GM23248 (cell line): ENCODE measurements at places on chromosomes 12 and 14. TPM values are rescaled to one million over a fixed set of nuclear protein-coding genes. Genes with fewer than 3 reads are reported as not detected.

BATF gene
- not detected in 2 replicates for total RNA-seq

PRKAB1 gene
- 16.6 and 19.2 TPM in 2 replicates for total RNA-seq

DENR gene
- 42.2 and 48.6 TPM in 2 replicates for total RNA-seq

MIPOL1 gene
- total RNA-seq, result 5.8 and 5.9 TPM in 2 replicates

TUBA1A gene
- total RNA-seq, result 628 and 639 TPM in 2 replicates

PDZRN4 gene
- not detected in 2 replicates for total RNA-seq

NKX2-1 gene
- not detected in 2 replicates for total RNA-seq

DBX2 gene
- not detected in 2 replicates for total RNA-seq

FAM90A1 gene
- not detected in 2 replicates for total RNA-seq

HSPA2 gene
- total RNA-seq, result 28.1 and 28.9 TPM in 2 replicates

HOXC4 gene
- 2.2 and 3.4 TPM in 2 replicates for total RNA-seq

HOXC9 gene
- 2.5 and 3.7 TPM in 2 replicates for total RNA-seq

DNA sequence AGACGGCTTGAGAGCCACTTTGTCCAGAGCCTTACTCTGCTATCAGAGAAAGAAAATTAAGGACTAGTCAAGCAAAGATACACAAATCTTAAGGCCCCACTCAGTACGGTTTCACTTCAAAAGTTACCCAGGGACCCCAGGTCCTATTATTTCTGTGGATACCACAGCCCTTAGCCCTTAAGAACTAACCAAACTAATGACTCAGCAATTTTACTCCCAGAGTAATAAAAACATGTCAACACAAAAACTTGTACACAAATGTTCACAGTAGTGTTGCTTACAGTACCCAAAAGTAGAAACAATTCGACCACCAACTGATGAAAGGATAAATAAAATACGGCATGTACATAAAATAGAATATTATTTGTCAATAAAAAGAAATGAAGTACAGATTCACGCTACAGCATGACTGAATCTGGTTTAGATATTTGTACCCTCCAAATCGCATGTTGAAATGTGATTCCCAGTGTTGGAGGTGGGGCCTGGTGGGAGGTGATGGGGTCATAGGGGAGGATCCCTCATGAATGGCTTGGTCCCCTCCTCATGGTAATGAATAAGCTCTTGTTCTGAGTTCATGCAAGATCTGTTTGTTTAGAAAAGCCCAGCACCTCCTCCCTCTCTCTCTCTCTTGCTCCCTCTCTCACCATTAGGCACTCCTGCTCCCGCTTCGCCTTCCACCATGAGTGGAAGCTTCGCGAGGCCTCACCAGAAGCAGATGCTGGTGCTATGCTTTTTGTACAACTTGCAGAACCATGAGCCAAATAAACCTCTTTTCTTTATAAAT lies 30.5 kb downstream of the AREL1 start:
- DNase-seq, result no peak

DNA sequence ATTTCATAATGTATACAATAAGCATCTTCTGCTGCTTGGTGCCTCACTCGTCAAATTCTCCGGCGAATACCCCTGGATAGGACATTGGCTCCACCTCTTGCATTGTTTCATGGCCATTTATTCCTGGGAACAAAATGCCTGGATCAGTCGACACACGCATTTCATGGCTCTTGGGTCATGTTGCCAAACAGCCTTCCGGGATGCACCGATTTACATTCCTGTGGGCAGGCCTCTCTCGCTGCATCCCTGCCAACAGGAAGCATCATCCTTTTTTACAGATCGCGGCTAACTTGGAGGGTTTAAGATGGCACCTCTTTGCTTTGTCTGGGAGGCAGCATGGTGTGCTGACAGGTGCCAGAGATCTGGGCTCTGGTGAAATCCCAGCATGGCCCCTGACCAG lies 32.7 kb upstream of the RIMBP2 start:
- no peak for DNase-seq

DNA sequence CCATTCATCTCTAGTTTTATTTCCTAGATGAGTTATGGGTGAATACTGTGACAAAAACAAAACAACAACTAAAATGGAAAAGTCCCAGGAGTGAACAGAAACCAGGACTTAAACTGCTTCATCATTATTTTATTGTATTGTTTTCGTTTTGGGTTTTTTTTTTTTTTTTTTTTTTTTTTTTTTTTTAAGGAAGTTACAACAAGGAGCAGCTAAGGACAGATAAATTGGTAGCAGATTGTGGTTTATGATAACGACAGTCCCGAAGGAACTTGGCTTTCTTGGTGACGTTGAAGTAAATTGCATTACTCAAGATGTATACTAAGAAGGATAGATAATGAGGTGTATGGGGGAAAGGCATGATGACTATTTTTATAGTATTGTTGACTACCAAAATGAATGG lies 866.3 kb downstream of the NRXN3 start:
- no peak for DNase-seq

- DNase-seq, result peak; percentile 48
Measured at GRCh38 chr12:91100906-91101305, 10.4 kb downstream of the LUM start.

DNA sequence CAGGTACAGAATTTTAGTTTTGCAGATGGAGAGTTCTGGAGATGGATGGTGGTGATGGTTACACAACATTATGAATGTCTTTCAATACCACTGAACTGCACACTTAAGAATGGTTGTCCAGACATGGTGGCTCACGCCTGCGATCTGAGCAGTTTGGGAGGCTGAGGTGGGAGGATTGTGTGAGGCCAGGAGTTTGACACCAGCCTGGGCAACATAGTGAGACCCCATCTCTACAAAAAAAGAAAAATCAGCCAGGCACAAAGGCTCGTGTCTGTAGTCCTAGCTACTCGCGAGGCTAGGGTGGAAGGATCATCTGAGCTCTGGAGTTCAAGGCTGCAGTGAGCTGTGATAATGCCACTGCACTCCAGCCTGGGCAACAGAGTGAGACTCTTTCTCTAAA lies 8.1 kb upstream of the USP30 start:
- DNase-seq, result no peak

DNA sequence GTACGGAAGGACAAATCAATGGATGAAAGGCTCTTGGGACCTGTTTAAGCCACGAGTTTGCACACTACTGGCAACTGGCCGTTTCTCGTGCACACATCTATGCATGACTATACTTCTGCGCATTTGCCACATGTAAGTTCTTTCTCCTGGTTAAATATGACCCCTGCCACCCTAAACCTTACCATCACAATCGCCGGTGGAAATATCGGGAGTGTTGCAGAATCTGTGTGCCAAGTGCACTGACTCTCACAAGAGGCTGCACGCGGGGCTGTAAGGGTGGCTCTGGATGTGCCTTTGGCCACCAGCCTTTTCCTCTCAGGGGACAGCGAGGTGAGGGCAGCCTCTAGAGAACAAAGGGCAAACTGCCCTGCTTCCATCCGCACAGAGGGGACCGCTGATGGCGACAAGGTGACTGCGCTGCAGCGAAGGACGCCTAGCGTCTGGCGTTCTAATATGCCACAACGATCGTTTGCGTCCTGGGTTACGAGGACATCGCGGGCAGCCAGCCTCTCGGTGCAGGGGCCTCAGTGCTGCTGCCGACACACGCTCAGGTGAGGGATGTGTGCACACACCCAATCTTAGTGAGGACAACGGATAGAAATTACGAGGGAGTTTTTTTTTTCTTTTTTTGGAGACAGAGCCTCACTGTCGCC lies 232.2 kb downstream of the PCNX1 start:
- DNase-seq, result no peak

GRCh38 chr14:64147126-64147790 lies 146.9 kb downstream of the ESR2 start:
- DNase-seq, result no peak

DNA sequence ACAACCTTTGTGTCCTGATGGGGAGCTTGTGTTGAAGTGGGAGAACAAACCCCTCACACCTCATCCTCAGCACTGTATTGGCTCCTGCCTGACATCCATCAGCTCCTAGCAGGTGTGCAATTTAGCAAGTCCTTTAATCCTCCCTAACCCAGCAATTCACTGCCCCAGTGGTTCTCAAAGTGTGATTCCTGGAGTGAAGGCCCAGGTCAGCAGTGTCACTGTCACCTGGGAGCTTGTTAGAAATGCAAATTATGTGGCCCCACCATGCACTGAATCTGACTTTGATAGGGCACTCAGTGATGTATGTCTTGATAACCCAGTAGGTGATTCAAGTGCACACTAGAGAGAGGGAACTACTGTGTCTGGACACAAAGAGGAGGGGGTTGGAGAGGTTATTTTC lies 133.6 kb downstream of the FGD4 start:
- DNase-seq, result no peak

DNA sequence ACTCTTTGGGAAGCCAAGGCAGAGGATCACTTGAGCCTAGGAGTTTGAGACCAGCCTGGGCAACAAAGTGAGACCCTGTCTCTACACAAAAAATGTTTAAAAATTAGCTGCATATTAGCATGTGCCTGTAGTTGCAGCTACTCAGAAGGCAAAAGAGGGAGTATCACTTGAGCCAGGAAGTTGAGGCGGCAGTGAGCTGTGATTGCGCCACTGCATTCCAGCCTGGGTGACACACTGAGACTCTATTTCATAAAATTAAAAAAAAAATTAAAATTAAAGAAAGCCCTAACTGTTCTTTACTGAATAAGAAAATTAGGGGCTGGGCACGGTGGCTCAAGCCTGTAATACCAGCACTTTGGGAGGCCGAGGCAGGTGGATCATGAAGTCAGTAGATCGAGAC lies 27.0 kb downstream of the SENP1 start:
- peak; percentile 81 for DNase-seq

- DNase-seq, result no peak
Measured at GRCh38 chr12:15477761-15478160, 155.5 kb downstream of the PTPRO start.

- DNase-seq, result no peak
Measured at GRCh38 chr12:32595251-32595650, 83.8 kb upstream of the DNM1L start.

DNA sequence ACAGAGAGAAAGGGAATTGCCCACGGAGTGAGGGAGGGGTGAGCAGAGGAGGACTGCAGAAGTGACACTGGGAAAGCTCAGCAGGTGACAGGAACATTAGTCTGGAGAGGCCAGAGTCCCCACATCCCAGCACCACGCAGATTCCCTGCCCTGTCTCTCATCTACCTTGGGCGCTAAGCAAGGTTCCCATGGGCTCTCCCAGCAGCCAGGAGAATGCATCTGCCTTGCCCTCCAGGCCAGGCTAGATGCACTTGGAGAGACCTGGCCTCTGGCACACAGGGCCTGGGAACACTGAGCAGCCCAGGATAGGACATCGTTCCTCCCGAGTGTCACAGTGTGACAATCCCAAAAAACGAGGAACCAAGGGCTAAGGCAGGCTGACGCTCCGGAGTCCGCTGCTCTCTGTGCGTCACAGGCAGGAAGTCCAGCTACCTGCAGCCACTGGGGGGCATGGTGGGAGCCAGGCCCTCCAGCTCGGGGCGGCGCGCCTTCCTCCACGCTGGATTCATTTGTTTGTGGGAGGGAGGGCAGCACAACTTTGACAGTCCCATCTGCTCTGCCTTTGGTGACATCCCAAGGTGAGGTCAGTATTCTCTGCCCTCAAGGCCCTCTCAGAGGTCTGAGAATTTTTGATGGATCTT lies 5.4 kb upstream of the NGB start:
- no peak for DNase-seq

- peak; percentile 20 for DNase-seq
Measured at GRCh38 chr12:58026897-58027891, 85.8 kb downstream of the ATP23 start.

DNA sequence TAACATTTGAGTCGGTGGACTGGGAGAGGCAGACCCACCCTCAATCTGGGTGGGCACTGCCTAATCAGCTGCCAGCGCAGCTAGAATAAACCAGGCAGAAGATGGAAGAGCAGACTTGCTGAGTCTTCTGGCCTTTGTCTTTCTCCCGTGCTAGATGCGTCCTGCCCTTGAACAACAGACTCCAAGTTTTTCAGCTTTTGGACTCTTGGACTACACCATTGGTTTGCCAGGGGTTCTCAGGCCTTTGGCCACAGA lies 27.2 kb upstream of the DNM1L start:
- no peak for DNase-seq

DNA sequence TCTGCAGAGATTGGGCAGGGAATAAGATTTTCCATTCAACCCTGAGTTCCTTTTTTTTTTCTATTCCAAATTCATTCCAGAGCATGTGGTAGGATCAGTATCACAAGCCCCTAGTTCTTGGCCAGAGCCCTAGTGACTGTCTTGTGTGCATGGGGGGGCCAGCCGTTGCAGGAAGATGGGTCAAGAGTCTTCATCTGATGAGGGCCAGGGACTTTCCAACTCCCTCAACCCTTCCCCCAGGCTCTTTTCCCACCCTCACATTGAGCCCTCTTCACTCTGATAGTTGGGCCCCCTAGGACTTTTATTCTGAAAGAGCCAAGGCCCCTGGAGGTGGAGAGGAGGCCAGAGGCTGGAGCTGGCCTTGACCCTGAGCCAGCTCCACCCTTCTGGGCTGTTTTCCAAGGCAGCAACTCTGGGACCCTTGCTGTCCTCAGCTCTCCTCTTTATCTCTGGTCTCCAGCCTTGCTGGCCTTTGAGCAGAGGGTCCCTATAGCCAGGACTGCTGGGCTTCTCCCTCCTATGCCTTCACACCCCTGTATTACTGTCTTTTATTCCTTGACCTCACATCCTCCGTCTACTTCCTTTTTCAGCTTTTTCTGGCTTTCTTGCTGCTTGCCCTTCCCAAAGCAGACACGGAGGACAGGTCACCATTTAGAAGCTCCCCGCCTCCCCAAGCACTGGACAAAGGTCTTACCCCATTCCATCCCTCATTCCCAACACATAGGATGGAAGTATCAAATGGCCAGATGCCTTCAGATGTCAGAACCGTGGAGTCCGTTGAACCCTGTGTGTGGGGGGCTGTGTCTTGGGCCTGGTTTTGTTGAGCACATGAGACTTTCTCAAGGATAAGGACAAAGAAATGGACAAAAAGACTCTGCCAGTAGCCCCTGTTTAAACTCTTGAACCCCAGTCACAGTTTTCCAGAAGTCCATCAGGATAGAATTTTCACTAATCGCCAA lies 5.6 kb downstream of the RBP5 start:
- no peak for DNase-seq

DNA sequence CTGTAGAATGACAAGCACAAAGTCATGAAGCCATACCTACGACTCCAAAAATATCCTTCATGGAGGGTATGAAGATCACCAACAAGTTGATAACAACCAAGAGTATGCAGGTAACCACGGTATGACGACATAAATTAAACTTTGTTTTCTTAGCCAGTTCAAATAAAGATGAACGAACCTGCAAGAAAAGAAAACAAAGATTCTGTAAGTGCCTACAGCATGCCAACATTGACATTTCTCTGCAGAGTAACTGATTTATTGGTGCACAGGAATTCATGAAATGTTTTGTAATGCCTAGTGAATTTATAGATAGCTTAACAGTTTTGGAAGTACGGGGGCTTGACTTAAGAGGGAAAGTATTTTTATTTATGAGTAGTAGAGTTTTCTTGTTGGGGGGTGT lies 71.0 kb downstream of the SLC38A1 start:
- no peak for DNase-seq

DNA sequence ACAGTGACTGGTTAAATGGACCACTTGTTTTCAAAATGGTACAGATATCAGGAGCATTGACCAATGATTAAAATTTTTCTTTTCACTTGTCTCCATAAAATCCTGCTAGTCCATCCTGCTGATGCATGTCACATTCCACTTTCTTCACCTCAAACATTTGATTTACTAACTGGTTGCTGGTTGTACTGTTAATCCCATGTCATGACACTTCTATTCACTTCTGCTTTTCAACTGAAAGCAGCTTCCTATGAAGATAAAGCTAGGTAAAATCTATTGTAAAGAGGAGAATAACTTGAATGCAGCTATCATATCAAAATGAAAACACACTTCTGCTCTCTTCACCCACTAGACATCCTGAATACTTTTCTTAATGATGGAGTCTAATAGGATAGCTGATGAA lies 149.6 kb upstream of the OTX2 start:
- no peak for DNase-seq
